ENCODE measurements at places on chromosomes 2 and 18. TPM values are rescaled to one million over a fixed set of nuclear protein-coding genes. Genes with fewer than 3 reads are reported as not detected.

- no peak for DNase-seq
These were observed 24.2 kb downstream of the CIB4 start for GRCh38 chr2:26616706-26617587.

Gene ANKRD30B
- total RNA-seq, result not detected

Gene GKN2
- not detected for total RNA-seq

Gene STARD6
- total RNA-seq, result not detected

Gene CXCR2
- 7.7 TPM for total RNA-seq

DNA sequence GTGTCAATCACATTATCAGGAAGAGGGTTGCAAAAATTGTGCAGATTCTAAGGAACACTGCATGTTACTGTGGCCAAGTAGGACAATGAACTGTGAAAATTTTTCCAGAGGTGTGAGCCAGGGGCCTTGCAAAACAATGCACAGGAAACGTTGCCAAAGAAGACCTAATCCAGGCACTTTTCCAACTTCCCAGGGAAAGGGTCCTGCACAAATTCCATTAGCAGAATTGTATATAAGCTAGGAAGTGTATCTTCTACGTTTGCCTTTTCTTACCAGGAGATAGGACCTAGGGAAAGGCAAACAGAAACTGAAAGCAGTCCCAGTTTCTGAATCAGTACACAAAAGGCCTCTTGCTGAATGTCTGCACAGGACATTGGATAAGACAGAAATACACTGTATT is 1888.3 kb upstream of the CELF4 start:
- DNase-seq, result no peak

- DNase-seq, result no peak
These were observed 226.1 kb downstream of the ANKRD30B start for GRCh38 chr18:14974088-14974487.

Gene INHA
- total RNA-seq, result 0.78 TPM

Gene CRYGD
- total RNA-seq, result not detected
